ENCODE measurements at places on chromosomes 6 and 20.

DNA sequence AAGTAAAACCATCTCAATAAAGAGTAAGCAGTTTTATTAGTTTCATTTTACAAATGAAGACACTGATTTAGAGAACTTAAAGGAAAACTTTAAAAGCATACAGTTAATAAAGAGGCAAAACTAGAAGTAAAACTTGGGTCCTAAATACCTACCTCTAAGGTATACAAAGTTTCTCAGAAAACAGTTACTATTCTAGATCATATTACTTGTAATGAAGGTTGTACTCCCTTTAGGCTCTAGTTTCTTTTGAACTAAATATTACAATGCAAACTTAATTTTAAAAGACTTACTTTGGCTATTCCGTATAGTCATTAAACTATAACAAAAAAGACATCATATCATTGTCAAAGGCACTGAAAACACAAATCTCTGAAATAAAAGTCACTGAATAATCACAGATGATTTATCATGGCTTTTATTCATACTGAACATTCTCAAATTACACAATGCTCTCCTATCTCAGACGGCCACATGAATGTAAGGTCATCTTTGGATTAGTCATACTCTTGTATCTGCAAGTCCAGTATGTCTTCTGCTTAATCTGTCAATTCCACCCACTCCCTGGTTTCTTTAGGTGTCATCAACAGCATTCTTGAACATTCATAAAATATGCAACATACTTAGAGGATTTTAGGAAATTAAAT is 361.6 kb upstream of the RUNX2 start:
- H3K27ac ChIP-seq, result no peak overlapping the region
- no peaks in the 10 kb centered on the region for H3K27me3 ChIP-seq
- no peak overlapping the region for H3K4me3 ChIP-seq

- no peak overlapping the region for H3K4me3 ChIP-seq
- H3K27ac ChIP-seq, result no peak overlapping the region
- peaks cover 2% of the 10 kb centered on the region for H3K4me1 ChIP-seq
Observed at GRCh38 chr6:90049295-90049694, 155.0 kb downstream of the GJA10 start.

DNA sequence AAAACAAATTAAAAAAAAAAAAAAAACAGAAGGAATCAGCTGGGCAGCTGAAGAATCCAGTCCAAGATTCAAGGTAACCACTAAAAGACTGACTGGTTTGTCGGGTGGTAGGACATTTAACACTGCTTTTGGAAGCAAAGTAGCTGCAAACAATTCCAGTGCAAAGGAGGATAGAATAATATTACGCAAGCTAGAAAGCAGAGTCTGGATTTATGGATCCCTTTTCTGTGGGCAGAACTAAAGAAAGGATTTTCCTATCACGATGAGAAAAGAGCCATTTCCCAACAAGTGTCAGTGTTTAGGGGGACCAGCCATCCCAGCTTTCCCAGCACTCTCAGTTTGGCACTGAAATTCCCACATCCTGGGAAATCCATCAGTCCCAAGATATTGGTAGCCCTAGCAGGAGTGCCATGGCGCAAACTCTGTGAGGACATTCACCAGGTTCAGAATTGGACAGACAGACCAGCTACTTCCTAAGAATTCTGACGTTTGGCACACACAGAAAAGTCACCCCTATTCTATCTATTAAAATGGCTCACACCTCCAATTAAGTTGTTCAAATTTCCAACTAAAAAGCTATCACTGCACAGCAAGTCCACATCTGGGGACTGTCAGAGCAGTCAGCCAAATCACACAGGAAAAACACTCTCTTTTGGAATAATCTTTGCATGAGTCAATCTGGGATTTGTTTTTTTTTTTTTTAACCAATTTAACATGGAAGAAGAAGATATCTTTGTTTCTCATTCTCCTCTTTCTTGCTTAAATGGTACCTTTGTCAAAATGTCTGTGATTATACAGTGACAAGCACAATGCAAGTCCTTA is 356.8 kb upstream of the ARID1B start:
- DNase-seq, result no peak
- peaks cover 3% of the 10 kb centered on the region for H3K4me1 ChIP-seq
- H3K27me3 ChIP-seq, result no peaks in the 10 kb centered on the region

- peak overlapping the region; percentile 20 for H3K4me3 ChIP-seq
- peaks cover 2% of the 10 kb centered on the region for H3K36me3 ChIP-seq
- no peak overlapping the region for H3K27ac ChIP-seq
- DNase-seq, result no peak
- H3K4me1 ChIP-seq, result peaks cover 18% of the 10 kb centered on the region
Observed at GRCh38 chr20:26209171-26209941, 512.7 kb upstream of the ZNF337 start.

DNA sequence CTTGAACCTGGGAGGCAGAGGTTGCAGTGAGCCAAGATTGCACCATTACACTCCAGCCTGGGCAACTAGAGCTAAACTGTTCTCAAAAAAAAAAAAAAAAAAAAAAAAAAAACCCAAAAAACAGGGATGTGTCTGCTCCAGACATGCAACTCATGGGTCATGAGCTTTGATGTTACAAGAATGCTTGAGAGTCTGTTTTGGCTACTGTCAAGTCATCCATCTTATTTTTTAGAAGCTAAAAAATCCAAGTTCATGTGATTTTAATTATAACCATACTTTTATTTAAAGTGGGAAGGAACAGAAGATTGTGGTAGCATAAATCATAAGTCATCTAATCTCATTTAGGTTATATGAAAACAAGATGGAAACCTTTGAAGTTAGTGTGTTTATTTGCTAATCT is 120.6 kb downstream of the PDE7B start:
- no peaks in the 10 kb centered on the region for H3K36me3 ChIP-seq
- DNase-seq, result no peak
- no peaks in the 10 kb centered on the region for H3K4me1 ChIP-seq
- no peak overlapping the region for H3K4me3 ChIP-seq
- H3K27me3 ChIP-seq, result no peaks in the 10 kb centered on the region

DNA sequence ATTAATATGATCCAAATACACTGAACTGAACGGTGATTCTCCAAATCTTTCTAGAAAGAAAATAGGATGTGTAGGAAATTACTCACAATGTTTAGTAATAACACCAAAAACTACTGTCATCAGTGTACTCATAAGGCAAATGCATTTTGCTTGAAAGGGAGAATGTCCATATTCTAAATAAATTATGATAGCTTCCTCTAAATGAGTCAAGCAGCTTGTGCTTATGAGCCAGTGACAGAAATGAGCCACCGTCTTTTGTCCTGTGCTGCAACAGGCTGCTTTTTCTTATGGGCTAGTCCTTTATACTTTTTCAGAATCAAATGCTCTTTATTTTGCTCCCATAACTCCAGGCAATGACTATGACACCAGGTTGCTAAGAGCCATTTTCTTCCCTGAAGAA is 4.5 kb upstream of the ZNF451 start:
- H3K36me3 ChIP-seq, result no peaks in the 10 kb centered on the region
- no peak overlapping the region for H3K4me3 ChIP-seq
- DNase-seq, result no peak
- no peaks in the 10 kb centered on the region for H3K4me1 ChIP-seq
- no peaks in the 10 kb centered on the region for H3K27me3 ChIP-seq
- H3K27ac ChIP-seq, result no peak overlapping the region

DNA sequence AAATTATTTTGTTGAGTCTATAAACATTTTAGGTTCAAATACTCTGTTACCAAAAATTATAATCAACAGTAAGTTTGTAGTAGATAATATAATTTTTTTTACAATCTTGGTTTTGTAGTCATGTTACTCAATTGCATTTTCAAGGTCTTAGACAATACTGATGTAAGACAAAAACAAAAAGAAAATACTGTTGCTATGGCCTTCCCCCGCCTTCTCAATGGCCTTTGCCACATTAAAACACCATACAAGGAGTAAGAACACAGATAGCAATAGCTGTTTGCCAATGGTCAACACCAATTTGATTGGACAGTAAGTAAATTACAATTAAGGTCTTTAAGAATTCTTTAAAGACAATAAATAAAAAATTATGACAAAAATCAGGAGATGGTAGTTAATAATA is 450.2 kb downstream of the CDC5L start:
- H3K27ac ChIP-seq, result no peak overlapping the region
- H3K4me3 ChIP-seq, result no peak overlapping the region
- H3K4me1 ChIP-seq, result no peaks in the 10 kb centered on the region
- DNase-seq, result no peak
- H3K27me3 ChIP-seq, result no peaks in the 10 kb centered on the region
- H3K36me3 ChIP-seq, result no peaks in the 10 kb centered on the region

GRCh38 chr6:168031411-168031971 is 34.0 kb downstream of the KIF25 start:
- H3K4me1 ChIP-seq, result peaks cover 4% of the 10 kb centered on the region
- H3K4me3 ChIP-seq, result no peak overlapping the region
- H3K27me3 ChIP-seq, result no peaks in the 10 kb centered on the region
- DNase-seq, result no peak

DNA sequence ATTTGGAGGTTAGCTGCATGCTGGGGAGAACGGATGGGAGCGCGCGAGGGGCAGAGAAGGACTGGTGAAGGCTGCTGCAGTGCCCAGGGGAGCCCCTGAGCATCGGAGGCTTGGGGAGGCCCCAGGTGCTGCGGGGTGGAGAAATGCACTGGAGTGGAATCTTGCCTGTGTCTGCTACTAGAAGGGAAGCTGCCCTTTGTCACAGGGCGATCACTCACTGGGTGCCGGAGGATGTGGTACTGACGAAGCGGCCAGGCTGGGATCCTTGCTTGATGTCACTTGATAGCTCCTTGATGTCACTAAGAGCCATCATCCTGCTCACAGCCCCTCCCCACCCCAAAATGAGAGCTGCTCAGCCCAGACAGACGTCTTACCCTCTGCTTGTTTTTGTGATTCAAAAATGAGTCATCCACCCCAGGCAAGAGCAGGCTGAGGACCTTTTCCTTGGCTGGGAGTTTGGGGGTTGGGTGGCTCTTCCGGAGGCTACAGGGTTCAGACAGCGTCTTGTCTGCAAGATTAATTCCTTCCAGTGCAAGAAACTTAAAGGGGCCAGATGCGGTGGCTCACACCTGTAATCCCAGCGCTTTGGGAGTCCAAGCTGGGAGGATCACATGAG is 62.6 kb upstream of the PMEPA1 start:
- H3K27ac ChIP-seq, result no peak overlapping the region
- no peak for DNase-seq
- H3K27me3 ChIP-seq, result peaks cover 7% of the 10 kb centered on the region
- H3K4me3 ChIP-seq, result no peak overlapping the region
- H3K4me1 ChIP-seq, result peaks cover 9% of the 10 kb centered on the region
- no peaks in the 10 kb centered on the region for H3K36me3 ChIP-seq

GRCh38 chr6:157929765-157930319 is 51.8 kb upstream of the SYNJ2 start:
- peaks cover 100% of the 10 kb centered on the region for H3K36me3 ChIP-seq
- no peaks in the 10 kb centered on the region for H3K4me1 ChIP-seq
- no peaks in the 10 kb centered on the region for H3K27me3 ChIP-seq
- DNase-seq, result no peak
- H3K4me3 ChIP-seq, result no peak overlapping the region

GRCh38 chr20:891706-892080 is 24.4 kb downstream of the ANGPT4 start:
- peaks cover 33% of the 10 kb centered on the region for H3K27me3 ChIP-seq
- no peak overlapping the region for H3K4me3 ChIP-seq
- no peak overlapping the region for H3K27ac ChIP-seq
- DNase-seq, result no peak

All from mesenchymal stem cell (in vitro differentiated cells and primary cell).